M059J (cell line): ENCODE measurements at places on chromosomes 12 and 14. TPM values are rescaled to one million over a fixed set of nuclear protein-coding genes. Genes with fewer than 3 reads are reported as not detected.

Gene SMCO2
- total RNA-seq: 1.6 TPM in 1 of 2 replicates, not detected in the other

Gene GPRC5A
- total RNA-seq: 70.0 and 89.7 TPM in 2 replicates

Gene PRIMA1
- not detected in 2 replicates for total RNA-seq

GRCh38 chr14:38505221-38505972, 249.5 kb upstream of the CLEC14A start:
- peak; percentile 51 for DNase-seq

GRCh38 chr14:95516554-95517181, at the start of gene SYNE3:
Gene SYNE3 (minus strand): TSS chr14:95516650. CDS start chr14:95475821, 40,829 bp downstream.
- DNase-seq: no peak

DNA sequence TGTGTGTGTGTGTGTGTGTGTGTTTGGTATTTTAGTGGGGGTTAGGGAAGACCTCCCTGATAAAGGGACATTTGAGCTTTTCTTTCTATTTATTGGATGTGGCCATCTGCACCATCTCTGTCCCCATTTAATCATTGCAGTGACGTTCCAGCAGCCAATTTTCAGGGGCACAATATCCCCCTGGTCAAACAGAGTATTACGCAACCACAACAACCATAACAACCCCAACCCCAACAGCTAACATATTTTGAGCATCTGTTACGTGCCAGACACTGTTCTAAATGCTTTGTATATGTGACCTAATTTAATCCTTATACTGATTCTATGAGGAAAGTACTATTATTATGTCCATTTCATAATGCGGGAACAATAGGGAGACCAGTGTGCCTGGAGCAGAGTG, 87.4 kb downstream of the TTC8 start:
- DNase-seq: no peak

DNA sequence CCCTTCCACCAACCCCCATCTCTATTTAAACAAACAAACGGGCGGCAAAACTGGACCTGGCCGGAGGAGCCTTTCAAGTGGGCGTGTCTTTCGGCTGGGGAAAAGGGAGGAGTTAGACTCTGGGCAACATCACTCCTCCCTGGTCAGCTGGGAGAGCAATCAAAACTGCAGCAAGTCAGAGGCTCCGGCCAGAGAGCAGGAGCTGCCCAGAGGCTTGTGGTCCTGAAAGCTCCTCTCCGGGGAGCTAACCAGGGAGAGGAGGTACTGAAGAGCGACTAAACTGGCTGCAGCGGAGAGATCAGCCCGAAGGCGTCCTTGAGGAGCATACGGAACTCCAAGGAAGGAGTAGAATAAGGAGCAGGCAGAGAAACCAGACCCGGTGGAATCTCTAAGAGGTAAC, at the start of gene NEUROD4:
Gene NEUROD4, plus strand, starts transcription at position 191 of the 400 bp plus-strand sequence. CDS start 6,466 bp downstream, outside the sequence.
- peak; percentile 33 for DNase-seq

GRCh38 chr12:131046813-131047788, 93.4 kb downstream of the ADGRD1 start:
- DNase-seq: no peak

GRCh38 chr14:29242755-29243754, 476.5 kb downstream of the FOXG1 start:
- peak; percentile 66 for DNase-seq

- DNase-seq: no peak
Observed at GRCh38 chr12:57614178-57614947, 3.1 kb downstream of the ARHGEF25 start.

GRCh38 chr14:81662570-81663197, 129.0 kb upstream of the SEL1L start:
- DNase-seq: no peak

DNA sequence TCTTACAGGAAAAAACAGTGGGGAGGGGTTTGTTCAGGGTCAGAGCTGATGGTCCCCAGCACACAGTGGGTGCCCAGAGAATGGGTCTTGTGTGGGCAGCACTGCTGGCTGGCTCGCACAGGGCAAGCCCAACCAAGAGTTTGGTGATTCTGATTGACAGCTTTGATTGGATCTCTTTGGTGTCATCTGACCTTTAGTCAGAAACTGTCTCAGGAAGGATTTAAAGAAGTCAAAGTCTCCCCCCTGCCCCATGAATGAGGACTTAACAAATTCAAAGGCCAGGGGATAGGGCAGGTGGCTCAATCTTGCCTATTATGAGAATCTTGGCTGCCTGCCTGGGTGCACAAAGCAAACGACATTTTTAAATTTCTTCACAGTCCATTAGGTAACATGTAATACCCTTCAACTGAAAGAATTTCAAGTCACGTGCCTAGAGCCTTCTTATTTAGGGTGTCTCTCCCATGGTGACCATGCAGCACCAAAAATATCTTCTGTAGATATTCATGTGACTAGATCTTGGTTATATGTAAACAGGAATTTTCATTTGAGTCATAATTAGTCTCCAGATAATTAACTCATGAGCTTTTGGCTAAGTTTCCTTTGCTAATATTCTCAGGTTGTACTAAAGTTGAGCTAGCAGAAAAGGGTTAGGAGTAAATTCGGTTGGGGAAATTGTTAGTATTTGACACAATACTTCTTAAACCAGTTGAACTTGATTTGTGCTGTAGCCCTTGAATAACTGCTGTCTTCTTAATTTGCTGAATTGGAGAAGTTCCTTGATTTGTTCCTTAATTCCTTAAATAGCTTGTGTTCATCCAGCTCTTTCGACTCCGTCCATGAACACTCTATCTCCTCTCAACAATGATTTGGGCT, 54.5 kb upstream of the HECTD1 start:
- peak; percentile 62 for DNase-seq
